Fibroblast of skin of right biceps (primary cell): ENCODE measurements at places on chromosomes 3 and 15.
A peak's percentile ranks its signal among the peaks of the same experiment; 100 is the strongest.

- DNase-seq = no peak
Observed at GRCh38 chr3:38126121-38126892, 10.6 kb downstream of the ACAA1 start.

DNA sequence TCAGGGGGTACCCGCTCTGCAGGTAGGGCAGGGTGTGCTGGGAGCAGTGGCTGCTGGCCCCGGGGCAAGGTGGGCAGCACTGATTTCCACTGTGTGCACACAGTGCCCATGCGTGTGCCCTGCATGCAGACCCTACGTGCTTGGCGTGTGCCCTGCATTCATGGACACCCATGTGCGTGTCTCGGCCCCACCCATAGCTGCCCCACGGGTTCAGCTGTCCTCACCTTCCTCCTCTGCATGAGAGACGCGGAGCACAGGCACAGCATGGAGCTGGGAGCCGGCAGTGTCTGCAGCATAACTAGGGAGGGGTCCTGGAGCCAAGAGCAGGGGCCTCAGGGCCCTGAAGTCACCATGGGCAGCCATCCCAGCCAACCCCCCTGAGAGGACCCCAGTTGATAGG is 1.6 kb upstream of the UCN2 start:
- DNase-seq = no peak

- no peak for DNase-seq
Observed at GRCh38 chr3:61991706-61992105, 381.6 kb downstream of the FEZF2 start.

DNA sequence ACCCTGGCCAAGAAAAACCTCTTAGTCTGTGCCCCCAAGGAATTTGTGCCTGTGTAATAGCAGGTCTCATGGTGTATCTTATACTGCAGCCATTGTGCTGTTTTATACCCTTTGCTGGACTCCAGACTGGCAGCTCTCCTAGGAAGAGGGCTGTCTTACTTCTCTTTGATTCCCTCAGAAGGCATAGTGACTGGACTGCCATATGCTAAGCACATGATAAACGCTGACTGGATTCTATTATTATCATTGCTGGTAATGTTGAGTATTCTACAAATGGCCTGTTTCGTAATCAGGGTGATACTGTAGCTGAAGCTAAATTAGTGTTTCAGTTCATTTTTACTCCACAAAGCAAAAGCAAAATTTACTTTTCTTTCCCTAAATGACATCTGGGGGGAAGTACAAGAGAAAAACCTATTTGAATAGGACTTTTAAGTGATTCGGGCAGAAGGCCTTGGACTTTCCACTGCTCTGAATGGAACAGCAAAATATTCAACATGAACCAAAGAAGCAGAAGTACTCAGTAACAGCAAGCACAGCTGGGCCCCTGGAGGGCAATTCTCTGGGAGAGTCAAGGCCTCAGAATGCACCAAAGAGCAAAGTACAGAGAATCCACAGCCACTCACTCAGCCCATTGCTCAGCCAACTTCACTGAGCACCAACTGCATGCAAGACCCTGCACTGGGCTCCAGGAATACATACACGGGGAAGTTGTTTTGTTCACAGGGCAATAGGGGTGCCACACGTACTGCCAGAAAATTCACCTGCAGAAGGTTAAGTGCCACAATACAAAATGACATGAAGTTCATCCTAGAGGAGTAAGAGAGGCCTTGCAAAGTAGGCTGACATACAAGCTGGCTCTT is 7.9 kb upstream of the BCL2A1 start:
- DNase-seq = peak; percentile 58
